ENCODE measurements at places on chromosomes 6 and 20. TPM values are rescaled to one million over a fixed set of nuclear protein-coding genes. Genes with fewer than 3 reads are reported as not detected.

DNA sequence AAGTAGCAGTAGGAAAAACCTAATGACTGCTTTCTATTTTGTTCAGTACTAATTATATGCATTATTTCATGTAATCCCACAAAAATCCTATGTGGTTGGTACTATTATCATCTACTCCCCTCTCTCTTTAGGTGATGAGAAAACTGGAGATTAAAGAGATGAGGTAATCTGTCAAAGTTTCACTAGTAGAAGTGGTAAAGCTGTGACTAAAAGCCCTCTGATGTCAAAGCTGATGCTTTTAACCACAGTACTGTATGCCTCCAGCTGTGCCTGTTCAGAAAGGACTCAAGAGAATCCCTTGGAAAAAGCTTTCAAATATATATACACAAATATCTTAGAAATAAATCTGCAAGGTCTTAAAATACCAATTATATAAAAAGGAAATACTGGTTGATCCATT lies 38.0 kb downstream of the PHIP start:
- no peak for DNase-seq

BMP5 gene
- total RNA-seq, result 78.7 TPM

- DNase-seq, result no peak
Observed at GRCh38 chr6:12602951-12603672, 113.5 kb upstream of the PHACTR1 start.

IL20RA gene
- 4.4 TPM for total RNA-seq

- no peak for DNase-seq
Observed at GRCh38 chr6:35147486-35147885, 6.3 kb upstream of the TCP11 start.
